ENCODE measurements at places on chromosomes 2 and 18.

DNA sequence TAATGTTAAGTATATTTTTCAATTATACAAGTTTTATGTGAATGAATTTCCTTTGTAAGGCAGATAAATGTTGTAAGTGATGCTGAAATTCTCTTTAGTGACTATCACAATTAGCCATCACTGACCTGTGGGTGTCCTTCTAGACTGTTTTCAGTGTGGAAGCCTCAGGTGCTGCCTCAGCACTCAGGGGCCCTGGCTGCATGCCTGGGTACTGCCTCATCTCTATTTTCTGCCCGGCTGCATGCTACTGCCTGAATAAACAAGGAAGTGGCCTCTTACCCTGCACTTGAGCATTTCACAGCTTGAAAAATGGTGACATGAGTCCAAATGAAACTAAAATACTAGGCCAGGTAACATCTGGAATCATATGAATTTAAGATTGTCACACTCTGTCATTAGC is 787.6 kb upstream of the SALL3 start:
- DNase-seq, result no peak

DNA sequence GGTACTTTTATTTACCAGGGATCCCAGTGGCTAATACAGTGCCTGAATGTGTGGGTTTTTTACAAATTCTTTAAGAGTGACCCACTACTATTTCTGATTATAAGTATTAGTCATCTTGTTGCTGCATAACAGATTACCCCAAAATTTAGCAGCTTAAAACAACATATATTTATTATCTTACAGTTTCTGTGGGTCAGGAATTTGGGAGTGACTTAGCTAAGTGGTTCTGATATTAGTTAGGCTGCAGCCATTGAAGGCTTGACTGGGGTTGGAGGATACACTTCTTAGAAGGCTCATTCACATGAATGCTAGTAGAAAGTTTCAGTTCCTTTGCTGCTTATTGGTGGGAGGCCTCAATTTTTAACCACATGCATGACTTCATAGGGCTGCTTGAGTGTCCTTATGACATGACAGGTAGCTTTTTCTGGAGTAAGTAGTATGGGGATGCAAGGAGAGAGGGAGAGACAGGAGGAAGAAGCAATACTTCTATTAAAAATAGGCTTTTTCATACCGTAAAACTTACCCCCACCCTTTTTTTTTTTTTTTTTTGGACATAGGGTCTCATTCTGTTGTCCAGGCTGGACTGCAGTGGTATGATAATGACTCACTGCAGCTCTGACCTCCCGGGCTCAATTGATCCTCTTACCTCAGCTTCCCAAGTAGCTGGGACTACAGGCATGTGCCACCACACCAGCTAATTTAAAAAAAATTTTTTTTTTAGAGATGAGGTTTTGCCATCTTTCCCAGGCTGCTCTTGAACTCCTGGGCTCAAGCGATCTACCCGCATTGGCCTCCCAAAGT is 13.3 kb upstream of the POLE4 start:
- DNase-seq, result no peak

- DNase-seq, result no peak
Observed at GRCh38 chr18:33596178-33596854, 18.3 kb downstream of the ASXL3 start.

DNA sequence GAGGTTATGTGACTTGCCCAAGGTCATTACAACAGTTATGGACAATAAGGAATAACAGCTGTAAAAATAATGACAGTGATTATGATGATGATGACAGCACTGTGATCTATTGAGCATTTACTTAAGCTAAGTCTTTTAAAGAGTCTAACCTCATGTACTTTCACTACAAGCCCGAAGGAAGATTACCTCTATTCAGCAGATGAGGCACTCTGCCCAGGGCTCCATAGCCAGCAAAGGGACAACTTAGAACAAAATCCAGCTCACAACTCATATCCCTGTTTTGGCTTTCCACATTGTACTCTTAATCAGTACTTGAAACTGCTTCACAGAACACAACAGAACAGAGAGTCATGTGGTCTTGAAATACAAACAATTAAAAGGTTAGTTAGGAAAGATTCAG is 290.2 kb downstream of the ZNF385B start:
- DNase-seq, result no peak

GRCh38 chr2:117621326-117621725 is 193.2 kb upstream of the DDX18 start:
- no peak for DNase-seq

DNA sequence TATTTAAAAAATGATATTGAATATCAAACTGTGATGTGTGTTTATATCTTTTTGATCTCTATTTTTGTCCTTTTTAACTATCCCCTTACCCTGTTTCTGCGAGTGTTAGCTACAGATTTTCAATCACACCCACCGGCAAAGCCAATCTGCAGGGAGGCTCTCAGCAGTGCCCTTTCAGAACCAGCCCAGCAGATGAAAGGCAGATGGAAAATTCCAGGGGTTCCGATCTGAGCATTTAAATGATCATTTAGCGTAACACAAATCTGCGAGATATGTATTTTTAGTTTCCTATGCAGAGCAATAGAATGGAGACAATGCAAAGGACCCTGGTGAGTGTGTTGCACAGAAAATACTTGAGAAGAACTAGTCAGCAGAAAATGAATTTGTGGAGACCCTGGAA is 2170.5 kb upstream of the PIK3C3 start:
- no peak for DNase-seq

DNA sequence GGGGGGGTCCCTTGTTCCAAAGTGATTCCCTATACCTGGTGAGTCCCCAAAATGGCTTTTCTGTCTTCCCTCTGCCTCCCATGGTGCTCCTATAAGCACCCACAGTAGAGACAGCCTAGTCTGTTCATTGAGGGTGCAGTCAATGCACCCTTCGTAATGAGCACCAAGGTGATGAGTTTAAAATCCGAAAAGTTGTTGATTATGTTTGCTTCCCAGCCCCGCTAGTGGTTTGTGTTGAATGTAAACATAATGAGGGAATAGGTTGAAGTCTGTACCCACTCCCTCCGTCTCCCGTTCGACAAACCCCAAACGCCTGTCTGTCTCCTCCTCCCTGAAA is 2.3 kb downstream of the FOSL2 start:
- no peak for DNase-seq

GRCh38 chr2:222939208-222939856 is 78.5 kb downstream of the ACSL3 start:
- peak; percentile 38 for DNase-seq

DNA sequence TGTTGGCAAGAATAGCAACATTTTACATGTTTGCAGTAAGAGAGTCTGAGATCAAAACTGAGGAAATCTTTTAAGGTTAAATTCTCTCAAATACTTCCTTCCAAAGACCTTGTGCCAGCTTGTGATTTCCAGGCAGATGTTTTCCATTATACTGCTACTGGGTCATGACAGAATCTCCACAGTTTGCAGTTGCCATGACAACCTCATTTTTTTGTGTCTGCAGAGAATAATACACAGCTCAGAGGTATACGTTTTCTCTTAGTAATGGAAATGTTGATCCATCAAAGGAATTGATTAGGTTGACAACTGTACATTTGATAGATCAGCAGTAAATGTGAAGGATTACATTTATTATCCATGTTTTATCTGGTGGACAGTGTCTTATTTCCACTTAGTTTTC is 29.1 kb upstream of the CSRNP3 start:
- DNase-seq, result no peak

- no peak for DNase-seq
Observed at GRCh38 chr2:166375736-166376487, at the start of gene SCN9A. SCN9A (minus strand) TSS chr2:166375944; CDS start chr2:166311756, 64,188 bp downstream.
